Substantia nigra (tissue), 51 donors: ENCODE measurements at places on chromosomes 1 and 21.

- DNase-seq, result no peak
These were observed 41.2 kb downstream of the TNR start for GRCh38 chr1:175702079-175702795.

DNA sequence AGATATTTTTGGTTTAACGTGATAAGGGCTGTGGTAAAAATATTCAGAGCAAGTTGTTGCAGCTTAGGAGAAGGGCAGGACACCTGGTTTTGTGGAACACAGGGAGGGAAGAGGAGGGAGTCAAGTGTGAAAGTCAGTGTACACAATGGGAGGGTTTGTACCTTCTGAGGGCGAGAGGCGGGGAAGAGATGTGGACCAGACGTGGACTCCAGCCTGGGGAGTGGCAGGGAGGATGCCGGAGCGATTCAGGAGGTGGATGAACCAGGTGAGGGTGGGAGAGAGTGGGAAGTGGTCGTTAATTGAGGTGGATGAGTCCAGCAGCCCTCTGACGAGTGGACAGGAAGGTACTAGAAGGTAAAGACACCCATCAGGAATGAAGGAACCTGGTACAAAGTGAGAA is 52.2 kb upstream of the IRF2BP2 start:
- DNase-seq, result no peak

DNA sequence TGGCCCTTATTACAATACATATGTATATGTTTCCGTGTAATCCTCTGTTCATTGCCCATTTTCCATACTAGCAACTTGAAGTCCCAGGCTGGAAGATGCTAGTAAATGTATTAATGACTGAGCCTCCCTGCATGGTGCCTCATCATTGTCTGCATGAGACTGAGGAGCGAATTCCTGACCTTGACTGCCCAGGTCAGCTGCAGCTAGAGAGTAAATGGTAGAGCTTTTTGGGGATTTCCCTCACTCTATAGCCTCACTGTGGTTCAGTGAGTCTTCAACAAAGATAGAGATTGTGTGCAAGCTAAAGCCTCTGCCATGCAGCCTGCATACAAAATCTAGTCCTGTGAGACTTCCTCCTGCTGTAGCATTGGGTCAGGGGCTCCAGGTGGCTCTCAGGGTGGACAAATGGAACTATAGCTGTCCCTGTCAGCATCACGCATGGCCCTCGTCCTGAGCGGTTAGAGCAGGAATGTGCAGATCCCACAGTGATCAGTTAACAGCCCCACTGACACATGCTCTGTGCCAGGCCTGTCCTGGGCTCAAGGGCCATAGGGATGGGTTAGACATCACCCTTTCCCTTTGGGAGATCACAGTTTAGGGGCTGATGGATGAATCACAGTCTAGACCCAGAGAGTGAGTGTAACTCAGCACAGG is 741.7 kb downstream of the MATN1 start:
- DNase-seq, result no peak

DNA sequence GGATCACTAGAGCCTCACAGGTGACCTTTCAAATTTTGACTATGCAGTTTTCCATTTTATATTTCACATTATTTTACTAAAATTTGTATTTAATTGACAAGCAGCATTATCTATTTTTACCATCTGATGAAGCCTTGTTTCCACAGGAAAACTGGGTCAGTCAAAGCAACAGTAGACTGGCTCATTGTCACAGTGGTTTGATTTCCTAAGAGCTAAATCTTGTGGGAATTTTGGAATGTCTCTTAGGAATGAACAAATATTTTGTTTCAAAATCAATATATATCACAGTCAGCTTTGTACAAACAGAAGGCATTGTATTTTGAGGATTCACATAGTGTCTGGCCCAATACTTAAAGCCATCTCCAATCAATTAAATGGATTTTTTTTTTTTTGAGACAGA is 152.6 kb upstream of the RNPC3 start:
- DNase-seq, result no peak

- no peak for DNase-seq
These were observed 298.3 kb downstream of the MATN1 start for GRCh38 chr1:30425046-30425445.

GRCh38 chr1:8689431-8690252 is 127.8 kb downstream of the RERE start:
- no peak for DNase-seq

DNA sequence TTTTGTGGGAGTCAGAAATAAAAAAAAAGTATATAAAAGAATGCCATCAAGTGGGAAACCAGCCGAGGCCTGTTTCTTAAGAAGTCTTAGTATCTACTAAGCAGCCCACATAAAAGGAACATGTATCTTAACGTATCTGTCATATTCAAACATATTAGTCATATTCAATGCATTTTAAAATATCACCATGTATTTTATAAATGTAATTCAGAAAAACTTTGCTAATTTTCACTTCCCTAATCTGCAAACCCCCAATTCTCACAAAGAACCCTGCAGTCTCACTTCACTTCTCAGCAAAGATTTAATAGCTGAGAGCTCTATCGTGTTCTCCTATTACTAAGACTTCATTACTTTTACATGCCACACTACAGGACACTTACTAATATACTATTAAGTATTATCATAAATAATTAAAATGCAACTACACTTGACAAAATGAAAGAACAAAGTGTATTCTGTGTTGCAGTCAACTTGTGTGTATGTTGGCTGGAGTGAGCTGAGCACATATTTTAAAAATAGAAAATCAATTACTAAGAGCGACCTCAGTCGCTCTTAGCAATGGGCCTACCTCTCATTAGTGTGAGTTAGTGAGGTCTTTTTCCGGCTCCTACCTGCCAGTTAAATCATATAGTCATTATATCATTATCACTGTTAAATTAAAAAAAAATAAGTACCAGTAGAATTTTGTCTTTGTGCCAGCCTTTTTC is 484.3 kb downstream of the LMO4 start:
- DNase-seq, result no peak

- DNase-seq, result no peak
These were observed 142.4 kb downstream of the APP start for GRCh38 chr21:26028183-26028582.
